Immature natural killer cell (primary cell): ENCODE measurements at places on chromosomes 5 and 9.

- no peak for DNase-seq
Measured at GRCh38 chr9:131282688-131283422, 6.5 kb upstream of the FAM78A start.

- no peak for DNase-seq
Measured at GRCh38 chr5:157575381-157576020, at the start of gene ADAM19. Gene ADAM19, minus strand, starts transcription at chr5:157575775. Its CDS starts 79 bp downstream, at chr5:157575696.

DNA sequence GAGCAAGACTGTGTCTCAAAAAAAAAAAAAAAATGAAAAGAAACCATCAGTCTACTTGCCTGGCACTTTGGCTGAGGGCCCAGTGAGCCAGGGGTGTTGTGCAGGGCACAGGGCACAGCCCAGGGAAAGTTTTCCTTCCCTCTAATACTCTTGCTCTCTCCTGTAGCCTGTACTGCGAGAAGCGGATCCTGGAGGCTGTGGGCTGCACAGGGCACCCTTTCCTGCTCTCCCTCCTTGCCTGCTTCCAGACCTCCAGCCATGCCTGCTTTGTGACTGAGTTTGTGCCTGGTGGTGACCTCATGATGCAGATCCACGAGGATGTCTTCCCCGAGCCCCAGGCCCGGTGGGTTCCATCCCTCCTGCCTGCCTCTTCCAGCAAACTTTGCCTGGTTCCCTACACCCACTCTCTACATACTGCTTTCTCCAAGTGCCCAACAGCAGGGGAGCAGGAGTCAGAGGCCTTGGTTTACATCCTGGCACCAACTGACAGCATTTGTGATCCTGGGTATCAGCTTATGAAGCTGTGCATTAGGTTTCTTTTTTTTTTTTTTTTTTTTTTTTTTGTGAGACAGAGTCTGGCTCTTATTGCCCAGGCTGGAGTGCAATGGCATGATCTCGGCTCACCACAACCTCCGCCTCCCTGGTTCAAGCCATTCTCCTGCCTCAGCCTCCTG lies 7.2 kb downstream of the ZDHHC12 start:
- DNase-seq = no peak

- no peak for DNase-seq
Measured at GRCh38 chr5:95134326-95134725, 150.6 kb downstream of the MCTP1 start.

- DNase-seq = no peak
Measured at GRCh38 chr5:58401701-58402100, 58.2 kb downstream of the PLK2 start.
